ENCODE measurements at places on chromosomes 5 and 9.

- no peak for DNase-seq
Observed at GRCh38 chr5:142869886-142870285, 99.7 kb downstream of the ARHGAP26 start.

DNA sequence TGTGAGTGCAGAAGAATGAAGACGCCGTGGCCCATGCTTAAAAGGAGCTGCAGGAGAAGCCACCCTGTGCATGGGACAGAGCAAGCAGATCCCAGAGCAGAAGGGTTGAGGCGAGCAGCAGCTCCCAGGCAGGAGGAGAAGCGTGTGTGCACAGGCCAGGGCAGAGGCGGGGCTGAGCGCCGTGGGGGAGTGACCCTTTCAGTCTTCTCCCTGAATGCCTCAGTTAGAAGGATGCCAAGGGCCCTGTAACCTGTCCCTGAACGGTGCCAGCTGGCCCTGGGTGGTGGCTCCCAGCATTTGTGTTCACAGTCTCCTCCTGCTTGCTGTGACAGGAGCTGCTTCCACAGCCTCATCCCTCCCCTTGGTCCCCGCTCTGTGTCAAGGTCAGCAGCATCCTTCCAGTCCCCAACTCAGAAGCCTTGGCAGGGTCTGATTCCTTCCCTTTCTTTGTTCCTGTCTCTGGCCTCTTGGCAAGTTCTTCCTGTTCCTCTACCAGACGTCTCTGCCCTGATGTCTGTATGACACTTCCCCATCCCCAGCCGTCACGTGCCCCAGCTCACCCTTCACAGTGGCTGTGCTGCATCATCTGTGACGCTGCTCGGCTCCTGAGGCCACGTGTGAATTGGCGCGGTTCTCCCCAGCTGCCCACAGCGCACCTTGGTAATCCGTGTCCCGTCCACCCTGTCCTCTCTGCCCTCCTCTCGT, 5.2 kb downstream of the EXOC3 start:
- no peak for DNase-seq

DNA sequence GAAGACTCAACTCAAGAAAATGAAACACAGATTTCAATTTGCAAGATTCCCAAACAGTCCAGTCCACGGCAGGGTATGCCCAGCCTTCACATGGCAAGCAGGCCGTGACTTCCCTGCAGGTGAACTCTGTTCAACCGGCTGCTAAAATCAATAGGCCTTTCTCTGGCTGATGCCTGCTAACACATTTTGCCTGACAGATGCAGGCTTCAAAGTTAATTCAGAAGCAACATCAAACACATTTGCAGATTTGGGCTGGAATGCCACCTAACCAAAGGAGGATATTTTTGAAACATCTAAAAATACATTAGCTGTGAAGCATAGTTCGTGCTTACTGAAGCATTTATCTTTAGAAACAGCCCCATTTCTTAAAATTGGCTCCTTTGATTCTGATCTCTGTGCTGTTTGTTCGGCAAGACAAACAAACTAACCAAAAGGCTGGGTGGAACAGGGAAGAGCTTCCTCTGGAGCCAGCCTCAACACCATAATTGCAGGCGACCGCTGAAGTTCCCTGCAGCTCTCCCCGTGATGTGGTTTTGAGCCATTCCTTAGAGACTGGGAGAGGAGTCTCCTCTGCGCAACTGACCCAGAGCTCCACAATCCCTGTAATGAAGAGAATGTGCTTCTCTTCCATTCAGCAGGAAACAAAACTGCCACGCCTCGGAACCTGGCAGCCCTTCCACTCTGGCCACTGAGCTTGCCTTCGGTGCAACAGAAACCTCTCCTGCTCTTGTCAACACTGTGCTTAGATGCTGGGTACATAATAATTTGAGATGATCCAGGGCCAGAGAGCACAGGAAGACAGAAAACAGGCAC, 126.5 kb downstream of the MYO10 start:
- no peak for DNase-seq

GRCh38 chr9:36187414-36187813, 3.3 kb upstream of the CLTA start:
- no peak for DNase-seq

GRCh38 chr5:154025951-154026350, 12.8 kb downstream of the FAM114A2 start:
- no peak for DNase-seq

DNA sequence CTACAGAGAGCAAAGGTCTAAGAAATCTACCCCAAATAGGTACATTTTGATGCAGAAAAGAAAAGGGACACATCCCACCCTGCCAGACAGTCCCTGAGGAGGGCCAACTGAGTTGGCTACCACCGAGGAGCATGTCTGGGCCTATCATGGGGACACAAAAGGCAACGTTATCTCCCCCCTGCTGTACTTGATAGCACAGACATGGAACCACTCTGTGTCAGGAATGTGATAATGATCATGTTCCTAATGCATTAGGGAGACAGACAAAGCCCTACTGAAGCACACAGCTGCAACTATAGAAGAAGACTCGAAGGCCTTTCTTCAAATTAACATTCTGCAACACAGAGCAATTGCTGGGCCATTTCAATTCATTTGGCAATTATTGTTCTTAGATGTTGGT, 84.5 kb downstream of the ENC1 start:
- no peak for DNase-seq

DNA sequence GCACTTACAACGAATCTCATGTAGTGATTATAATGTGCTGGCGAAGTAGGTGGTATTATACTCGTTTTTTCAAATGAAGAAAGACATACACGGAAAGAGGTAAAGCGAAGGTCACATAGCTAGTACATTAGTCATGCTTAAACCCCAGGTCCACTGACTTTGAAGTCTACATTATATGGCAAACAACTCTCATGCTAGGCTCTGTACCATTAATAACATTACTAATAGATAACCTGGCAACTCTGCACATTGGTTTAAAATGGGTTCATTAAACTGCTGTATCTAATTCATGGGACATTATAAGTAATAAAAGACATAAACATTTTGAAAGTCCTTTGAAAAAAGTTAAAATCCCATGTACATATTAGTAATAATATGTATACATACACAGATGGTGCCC, 21.2 kb downstream of the FYB1 start:
- DNase-seq, result no peak

DNA sequence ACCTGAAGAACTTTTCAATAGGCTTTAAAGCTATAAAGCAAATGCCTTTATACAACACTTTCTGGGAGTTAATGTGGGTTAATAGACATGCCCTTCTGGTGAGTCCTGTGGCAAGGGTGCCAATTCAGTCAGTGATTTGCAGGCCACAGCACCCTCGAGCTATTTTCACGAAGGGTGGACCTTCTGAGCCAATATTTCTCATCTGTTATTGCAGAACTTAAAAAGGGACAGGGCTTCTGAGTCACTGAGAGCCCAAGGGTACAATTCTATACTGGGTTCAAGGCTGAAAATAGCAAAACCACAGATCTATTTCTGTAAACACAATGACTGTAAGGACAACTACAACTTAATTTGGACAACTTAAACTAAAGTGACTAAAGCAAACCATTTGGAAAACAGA, 92.8 kb downstream of the GABRG2 start:
- DNase-seq, result no peak

GRCh38 chr5:20445326-20445860, 457.4 kb upstream of the CDH18 start:
- DNase-seq, result no peak

- no peak for DNase-seq
Observed at GRCh38 chr5:65760504-65761275, 38.7 kb downstream of the NLN start.

GRCh38 chr5:143033535-143034250, 263.5 kb downstream of the ARHGAP26 start:
- DNase-seq, result no peak

GRCh38 chr5:152097128-152097527, 172.5 kb upstream of the GLRA1 start:
- no peak for DNase-seq

- DNase-seq, result no peak
Observed at GRCh38 chr9:2657427-2657826, 35.8 kb downstream of the VLDLR start.

DNA sequence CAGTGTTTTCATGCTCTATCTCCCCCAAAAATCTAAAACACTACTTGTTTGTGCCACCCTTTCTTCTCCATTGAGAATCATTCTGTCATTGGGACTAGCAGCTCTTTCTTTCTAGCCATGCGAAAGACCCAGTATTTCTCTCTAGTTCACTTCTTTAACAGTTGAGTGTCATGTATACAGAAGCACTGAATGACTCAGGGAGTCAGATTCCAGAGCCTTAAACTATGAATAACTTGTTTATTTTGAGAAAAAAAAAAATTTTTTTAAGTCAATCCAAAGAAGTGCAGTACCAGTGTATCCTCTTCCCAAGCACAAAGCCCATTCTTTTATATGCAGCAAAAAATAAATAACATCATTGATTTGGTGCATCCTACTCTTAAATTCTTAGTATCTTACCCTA, 415.4 kb upstream of the GRAMD2B start:
- DNase-seq, result no peak

DNA sequence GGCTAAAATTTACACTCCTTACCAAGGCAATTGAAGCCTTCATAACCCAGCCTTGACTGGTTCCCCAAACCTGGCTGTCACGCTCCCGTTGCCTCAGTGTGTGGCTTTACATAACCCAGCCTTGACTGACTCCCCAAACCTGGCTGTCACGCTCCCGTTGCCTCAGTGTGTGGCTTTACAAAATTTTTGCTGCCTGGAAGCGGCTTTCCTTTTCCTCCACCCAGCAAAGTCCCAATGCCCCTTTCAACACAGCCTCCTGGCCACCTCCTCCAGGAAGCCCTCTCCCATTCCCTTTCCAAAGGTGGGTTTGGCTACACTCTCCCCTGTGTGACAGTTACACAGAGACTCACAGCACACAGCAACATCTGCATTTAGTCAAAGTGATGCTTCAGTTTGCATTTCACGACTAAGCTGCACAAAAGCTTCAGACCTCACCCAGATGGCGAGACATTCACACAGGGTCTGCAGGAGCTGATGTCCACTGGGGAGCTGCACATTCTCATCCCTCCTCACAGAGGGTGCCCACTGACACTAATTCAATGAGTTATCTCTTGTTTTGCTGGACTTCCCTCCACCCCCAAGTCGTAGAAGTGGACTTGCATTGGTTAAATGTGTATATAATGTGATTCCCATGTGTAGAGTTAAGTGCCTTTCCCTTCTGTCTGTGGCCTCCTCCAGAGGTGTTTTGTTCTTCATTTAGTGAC, 156.6 kb upstream of the PHYKPL start:
- no peak for DNase-seq

DNA sequence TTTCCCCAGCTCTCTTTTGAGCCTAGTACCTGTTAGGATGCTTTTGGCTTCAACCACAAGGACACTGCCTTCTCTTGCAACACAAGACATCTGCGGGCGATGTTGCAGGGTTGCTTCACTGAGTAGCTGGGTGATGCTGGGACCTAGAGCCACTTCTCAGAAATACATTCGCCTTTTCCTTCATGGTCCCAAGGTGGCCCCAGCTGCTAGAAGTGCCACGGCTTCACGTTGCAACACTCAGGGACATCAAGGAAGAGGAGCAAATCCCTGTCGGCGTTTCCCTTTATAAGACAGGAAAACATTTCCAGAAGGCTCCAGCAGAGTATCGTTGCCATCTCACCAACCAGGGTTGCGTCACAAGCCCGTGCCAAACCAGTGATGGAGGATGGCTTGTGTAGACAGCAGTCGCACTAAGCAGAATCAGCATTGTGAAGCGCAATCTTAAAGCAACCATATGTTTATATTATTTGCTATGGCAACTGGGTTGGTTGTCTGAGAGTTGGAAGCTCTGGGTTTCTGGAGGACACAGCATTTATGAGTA, 62.7 kb downstream of the ANKRD33B start:
- DNase-seq, result no peak

- DNase-seq, result no peak
Observed at GRCh38 chr5:5658226-5658625, 235.7 kb downstream of the ICE1 start.

- DNase-seq, result no peak
Observed at GRCh38 chr9:649128-650074, 192.1 kb upstream of the DMRT1 start.

GRCh38 chr9:4581035-4581760, 80.9 kb upstream of the PLPP6 start:
- no peak for DNase-seq

DNA sequence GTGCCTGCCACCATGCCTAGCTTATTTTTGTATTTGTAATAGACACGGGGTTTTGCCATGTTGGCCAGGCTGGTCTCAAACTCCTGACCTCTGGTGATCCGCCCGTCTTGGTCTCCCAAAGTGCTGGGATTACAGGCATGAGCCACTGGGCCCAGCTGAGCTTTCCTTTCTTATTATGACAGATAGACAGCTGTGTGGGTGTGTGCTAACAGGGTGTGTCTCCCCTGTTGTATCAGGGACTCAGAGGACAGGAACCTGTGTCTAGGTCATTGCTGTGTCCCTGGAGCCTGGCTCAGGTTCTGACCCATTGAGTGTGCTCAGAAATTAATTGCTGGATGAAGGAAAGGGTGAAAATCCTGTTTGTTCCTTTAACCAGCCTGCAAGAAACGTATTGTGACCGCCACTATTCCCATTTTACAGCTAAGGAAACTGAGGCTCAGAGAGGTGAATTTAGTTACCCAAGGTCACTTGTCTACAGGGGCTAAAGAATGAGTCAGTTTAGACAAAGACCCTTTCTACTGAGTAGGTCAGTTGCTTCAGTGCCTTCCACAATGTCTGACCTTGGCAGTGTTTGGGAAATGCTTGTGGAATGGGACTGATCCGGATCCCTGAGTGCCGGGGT, 16.8 kb downstream of the NCS1 start:
- DNase-seq, result no peak

GRCh38 chr5:125042261-125042890, 295.9 kb upstream of the ZNF608 start:
- DNase-seq, result no peak

- no peak for DNase-seq
Observed at GRCh38 chr5:116789522-116789921, 214.9 kb upstream of the SEMA6A start.

DNA sequence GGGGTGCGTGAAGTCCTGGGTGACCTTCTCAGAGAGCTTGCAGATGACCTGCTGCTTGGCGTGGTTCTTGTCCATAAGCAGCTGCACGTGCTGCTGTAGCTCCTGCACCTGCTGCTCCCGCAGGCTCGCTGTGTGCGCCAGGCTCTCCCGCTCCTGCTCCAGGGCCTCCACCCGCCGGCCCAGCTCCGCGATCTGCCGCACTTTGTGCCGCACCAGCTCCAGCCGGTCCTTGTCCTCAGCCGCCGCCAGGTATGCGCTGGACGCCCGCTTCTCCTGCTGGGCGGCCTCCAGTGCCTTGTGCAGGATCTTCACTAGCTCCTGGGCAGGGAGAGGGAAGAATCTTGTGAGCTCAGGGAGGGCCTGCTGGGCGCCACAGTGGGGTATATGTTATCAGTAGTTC, 28.5 kb upstream of the CORO2A start:
- DNase-seq, result no peak
